ENCODE measurements at places on chromosomes 3 and 15. TPM values are rescaled to one million over a fixed set of nuclear protein-coding genes. Genes with fewer than 3 reads are reported as not detected.

Gene LRRC34
- total RNA-seq: not detected

Gene TMEM212
- not detected for total RNA-seq

Gene ATP13A5
- total RNA-seq: not detected

Gene IL5RA
- not detected for total RNA-seq

Gene TIGIT
- total RNA-seq: not detected
